Right lung (tissue), 10 donors: ENCODE measurements at places on chromosomes 5 and 9.

- peak; percentile 29 for DNase-seq
These were observed 40.9 kb downstream of the PAM start for GRCh38 chr5:102796009-102796408.

DNA sequence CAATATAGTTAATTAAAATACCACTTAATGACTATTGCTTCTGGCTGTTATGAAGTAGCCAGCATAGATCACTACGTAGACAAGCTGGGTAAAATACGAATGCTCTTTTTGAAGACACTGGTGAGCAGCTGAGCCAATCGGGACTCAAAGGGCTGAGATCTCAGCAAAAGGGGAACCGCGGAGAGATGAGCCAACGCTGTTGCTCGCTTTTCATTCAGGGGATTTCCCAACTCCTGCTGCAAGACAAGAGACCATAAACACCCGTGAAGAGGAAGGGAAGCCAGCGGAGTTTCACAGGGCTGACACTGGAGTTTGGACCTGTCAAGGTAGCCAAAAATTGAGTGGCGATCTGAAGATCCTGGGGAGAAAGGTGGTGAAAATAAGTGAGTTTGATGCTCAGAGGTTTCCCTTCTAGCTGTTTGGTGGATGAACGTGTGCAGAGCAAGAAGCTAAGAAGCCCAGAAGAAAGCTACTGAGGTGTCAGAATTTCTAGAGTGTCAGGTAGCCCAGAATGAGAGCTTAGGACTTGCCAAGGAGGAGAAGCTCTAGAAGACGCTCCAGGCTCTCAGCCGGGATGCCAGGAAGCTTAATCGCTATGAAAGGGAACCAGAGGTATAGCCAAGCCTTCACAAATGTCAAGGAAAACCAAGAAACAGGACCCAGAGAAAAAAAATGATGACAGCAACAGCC, 79.6 kb upstream of the RNU6ATAC start:
- no peak for DNase-seq

- no peak for DNase-seq
These were observed 18.3 kb upstream of the SLC2A6 start for GRCh38 chr9:133496861-133497842.

GRCh38 chr9:27582794-27583193, 9.5 kb upstream of the C9orf72 start:
- DNase-seq, result no peak

DNA sequence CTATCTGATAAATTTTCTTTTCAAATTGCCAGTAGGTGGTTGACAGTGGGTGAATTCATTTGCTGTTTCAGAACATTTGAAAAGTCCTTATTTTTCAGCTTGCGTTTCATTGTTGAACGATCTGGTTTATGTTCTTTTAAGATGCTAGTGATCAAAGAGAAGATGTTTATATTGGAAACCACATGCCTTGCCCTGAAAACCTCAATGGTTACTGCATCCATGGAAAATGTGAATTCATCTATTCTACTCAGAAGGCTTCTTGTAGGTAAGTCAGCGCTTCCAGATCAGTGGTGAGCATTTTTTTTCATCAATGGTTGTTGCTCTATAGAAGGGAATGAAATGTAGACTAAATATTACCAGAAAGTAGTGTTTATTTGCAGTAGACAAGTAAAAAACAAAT, 16.6 kb upstream of the CAVIN4 start:
- DNase-seq, result no peak

DNA sequence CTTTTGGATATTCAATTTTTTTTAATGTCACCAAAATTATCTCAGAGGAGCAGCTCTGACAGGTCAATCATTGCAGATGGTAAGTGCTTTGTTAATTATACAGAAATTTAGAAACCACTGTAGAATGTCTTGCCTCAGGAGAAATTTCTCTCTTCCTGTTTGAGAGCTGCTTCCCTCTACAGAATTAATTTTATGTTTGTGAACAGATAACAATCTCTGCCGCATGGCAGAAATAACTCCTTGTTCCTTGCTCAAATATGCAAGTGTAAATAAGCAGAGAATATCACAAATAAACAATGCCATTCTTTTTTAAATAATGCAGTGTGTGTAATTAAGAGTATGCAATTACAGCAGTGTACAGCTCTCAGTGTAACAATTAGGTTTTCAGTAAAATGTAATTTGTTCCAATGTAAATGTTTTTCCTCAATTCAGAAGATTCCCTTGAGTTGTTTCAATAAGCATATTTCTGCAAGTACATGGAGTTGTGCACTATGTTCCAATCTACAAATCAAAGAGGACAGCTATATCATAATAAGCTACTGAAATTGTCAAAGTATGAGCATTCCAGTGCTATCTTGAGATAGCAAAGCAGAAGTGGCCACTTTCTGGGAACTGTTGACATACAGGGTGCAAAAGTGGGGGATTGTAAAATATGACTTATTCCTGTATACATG, 1012.8 kb downstream of the MAT2B start:
- no peak for DNase-seq

GRCh38 chr5:73304381-73304780, 131.4 kb downstream of the TMEM174 start:
- DNase-seq, result no peak

- DNase-seq, result no peak
These were observed 11.5 kb downstream of the SMIM3 start for GRCh38 chr5:150789943-150790611.

DNA sequence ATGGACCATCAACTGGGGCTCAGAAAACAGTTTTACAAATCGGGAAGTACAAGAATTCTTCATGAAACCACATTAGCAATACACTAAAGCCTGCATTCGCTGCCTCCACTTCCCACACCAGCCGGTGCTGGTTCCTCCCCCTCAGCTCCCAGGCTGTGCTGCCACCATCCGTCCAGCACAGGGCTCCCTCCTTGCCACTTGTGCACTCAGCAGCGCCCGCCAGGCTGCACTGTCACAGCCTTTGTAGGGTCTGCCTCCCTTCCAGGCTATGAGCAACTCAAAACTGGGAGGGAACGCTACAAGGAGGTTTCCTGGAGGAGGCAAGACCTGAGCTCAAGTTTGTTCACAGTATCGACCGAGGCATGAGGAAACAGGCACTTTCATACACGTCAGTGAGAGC, 7.7 kb downstream of the MAPK9 start:
- DNase-seq, result no peak

- peak; percentile 10 for DNase-seq
These were observed 497.6 kb upstream of the CD180 start for GRCh38 chr5:67693956-67694809.

DNA sequence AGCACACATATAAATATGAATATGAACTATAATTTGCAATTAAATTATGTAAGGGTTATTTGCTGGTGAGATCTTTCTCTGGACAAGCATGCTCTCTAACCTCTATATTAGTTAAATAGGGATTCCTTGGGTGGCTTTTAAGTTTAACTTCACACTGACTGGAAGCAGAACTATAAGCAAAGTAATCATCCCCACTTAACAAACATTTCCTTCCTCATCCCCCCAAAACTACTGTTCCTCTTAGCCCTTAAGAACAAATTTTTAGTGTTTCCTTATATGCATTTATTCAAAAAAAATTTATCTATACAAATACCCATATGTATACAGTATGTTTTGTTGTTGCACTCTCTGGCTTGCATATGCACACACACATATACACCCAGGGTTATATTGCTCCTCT, 512.1 kb upstream of the MEF2C start:
- no peak for DNase-seq

DNA sequence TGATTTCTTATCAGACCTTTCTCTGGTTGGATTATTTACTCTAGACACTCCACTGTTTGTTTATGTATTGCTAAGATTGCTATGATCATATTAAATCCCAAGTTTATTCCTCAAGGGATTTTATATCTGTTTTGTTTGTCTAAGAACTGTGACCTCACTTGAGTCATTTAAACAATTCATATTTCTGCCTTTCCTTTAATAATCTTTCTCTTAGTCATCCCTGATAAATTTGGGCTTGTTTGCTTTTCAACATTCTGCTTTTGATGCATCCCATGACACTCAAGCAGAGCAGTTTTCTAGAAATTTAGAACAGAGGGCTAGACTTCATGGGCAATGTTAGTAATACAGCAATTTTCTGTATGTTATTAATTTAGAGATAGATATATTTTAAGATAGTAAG, 231.6 kb upstream of the TNC start:
- no peak for DNase-seq

DNA sequence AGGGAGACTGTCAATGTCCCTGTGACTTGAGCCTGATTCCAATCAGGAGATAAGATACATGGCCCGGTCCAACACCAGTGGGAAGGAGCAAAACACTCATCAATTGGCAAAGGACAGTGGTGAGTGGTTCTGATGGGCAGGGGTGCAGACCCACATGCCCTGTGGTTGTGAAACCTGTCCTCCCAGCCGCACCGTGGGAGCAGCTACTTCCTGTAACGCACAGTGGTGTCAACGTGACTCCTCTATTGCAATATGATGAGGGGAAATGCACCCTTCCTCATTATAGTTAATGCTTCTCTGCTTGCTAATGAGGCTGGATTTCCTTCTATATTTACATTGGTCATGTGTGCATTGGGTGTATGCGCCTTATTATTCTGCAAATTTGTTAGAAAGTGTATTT, 223.0 kb downstream of the IRX1 start:
- no peak for DNase-seq

GRCh38 chr9:81224166-81225081, 464.9 kb downstream of the TLE1 start:
- DNase-seq, result peak; percentile 32

DNA sequence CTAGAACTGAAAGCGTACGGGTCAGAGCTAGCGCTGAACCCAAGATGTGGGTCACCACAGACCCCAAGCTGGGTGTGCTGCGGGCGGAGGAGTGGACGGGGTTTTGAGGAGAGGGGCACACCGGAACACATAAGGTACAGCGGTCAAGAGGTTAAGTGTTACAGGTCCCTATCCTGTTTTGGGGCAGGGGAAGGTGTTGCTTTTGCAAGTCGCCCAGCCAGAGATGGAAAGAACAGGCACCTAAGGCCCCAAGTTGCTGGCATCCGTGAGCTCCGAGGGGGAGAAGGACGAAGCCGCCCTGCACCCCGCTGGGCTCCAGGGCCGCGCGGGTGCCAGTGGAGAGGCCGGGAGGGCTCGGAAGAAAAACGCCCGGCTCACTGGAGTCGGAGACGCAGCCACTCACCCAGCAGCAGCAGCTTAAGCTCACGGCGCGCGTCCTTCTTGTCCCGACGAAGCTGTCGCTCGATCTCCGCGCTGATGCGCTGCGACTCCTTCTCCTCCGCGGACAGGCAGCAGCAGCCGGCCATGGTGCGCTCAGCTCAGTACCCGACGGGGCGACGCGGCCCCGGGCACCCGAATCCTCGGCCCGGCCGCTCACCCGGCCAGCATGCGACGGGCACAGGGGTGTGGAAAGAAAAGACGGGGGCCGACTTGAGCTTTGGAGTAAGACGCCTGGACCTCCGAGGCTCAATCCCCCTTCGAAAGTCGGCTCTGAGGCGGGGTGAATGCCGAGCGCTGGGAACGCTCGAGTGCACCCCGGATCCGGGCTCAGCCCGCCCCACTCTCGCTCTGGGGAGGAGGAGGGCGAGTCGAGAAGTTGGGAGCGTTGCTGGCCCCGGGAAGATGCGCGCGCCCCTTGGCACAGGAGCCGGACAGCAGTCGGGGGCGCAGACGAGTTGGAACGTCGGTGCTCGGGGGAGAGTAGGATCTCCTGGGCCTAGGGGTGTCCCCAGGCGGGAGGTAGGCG, 572 bp downstream of the GNA14 start:
- peak; percentile 48 for DNase-seq

GRCh38 chr5:68268101-68268851, 52.7 kb downstream of the PIK3R1 start:
- DNase-seq, result no peak

- DNase-seq, result no peak
These were observed 48.1 kb upstream of the PCA3 start for GRCh38 chr9:76716085-76716672.

- DNase-seq, result no peak
These were observed 84.6 kb downstream of the ANKRD55 start for GRCh38 chr5:56148453-56148971.

DNA sequence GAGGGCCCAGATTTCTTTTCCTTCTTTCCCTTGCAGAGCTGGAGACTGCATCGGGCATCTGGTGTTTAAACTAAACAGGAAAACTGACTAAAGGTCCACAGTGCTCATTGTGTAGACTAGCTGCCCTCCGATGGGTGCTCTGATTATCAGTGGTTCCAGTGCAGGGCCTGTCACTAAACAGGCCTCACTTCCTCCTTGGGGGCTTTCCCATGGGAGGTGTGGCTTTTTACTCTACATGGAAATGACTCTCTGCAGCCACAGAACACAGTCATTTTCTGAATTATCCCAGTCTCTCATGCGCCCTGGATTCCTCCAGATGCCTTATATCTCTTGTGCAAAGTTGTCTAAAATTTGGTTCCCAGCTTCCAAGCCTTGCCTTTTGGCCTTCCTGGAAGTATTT, 199.2 kb downstream of the TRIO start:
- DNase-seq, result no peak

DNA sequence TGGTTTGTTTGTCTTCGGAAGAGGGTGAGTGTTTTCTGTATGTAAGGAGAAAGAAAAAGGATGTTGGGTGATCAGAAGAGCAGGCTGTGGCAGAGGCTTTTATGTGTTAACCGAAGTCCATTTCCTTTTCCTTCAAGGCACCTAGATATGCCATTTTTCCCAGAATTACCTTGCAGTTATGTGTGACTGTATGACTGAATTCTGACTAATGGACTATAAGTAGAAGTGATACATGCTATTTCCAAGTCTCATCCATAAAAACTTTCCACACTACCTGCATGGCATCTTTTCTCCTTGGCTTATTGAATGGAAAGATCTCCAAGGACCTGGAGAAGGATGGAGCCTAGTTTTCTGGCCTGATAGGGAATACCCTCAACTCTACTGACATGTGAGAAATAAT, 10.6 kb upstream of the NDUFS4 start:
- DNase-seq, result no peak

- DNase-seq, result no peak
These were observed 46.2 kb downstream of the RNF145 start for GRCh38 chr5:159163027-159163700.

- no peak for DNase-seq
These were observed 7.0 kb downstream of the NDUFB6 start for GRCh38 chr9:32565967-32566366.

DNA sequence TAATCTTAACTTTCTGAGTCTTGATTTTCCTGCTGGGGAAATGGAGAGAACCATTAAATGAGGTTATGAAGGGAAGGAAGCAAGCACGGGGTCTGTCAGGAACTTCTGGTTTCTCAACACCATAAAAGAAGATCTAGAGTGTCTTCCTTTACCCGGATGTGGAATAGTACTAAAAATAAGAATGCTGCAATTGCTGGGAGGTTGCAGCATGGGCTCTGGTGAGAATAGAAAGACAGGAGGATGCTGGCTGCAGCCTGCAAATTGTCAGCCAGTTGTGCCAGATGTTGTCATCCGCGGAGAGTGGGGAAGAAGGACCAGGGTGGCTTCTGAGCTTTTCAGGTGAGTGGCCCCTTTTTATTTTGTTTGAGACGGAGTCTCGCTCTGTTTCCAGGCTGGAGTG, 69.3 kb upstream of the STC2 start:
- DNase-seq, result no peak

DNA sequence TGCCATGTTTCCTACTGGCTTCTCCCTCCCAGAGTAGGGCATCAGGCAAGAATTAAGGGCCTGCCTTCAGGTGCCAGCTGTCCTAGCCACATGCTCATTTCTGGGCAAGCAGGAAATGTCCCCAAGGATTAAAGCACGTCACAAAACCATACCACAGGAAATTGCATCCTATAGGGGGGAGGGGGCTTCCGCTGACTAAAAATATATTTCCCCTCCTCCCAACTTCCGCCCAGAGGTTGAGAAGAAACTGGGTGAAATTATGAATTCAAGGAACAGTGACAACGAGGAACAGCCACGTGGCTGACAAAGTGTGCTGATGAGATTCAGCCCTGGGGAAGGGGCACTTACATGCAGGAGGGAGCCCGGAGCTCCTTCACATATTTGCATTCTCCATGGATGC, 4.1 kb downstream of the HBEGF start:
- no peak for DNase-seq
